Fibroblast of skin of scalp (primary cell): ENCODE measurements at places on chromosomes 4 and X.
A peak's percentile ranks its signal among the peaks of the same experiment; 100 is the strongest.

DNA sequence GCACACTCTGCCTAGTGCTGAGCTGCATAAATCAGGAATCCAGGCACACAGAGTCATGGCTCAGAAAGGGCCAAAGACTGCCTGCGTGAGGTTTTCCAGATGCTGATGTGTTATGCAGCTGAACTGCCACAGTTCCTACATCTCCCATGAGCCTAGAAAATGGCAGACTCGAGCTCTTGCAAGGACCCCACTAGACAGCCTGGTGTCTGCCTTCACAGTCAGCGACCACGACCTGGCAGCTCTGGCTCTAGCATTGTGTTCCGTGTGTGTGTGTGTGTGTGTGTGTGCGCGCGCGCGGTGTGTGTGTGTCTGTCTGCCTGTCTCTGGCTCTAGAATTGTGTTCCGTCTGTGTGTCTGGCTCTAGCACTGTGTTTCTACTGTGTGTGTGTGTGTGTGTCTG lies 203.6 kb upstream of the AGTR2 start:
- no peak for DNase-seq

DNA sequence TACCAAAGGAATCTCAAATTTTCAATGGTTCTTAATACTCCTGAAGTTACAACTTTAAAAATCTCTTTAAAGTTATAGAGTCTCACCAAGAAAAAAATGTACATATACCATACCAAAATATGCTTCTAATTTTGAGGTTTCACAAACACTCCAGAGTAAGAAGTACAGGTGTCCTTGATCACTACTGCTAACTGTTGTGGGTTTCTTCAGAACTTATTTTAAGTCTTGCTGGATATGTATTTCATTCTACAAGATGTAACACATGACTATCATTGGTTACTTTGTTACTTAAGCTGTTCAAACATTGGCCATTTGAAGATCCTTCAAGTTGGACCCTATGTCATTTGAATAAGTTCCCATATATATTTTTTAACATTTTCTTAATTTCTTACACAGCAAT lies 808.0 kb downstream of the PCDH19 start:
- no peak for DNase-seq

GRCh38 chr4:155590796-155591585 lies 75.7 kb upstream of the GUCY1A1 start:
- no peak for DNase-seq

GRCh38 chrX:153924149-153924861 lies 1.8 kb downstream of the ARHGAP4 start:
- DNase-seq: peak; percentile 49

GRCh38 chrX:145609951-145610511 lies 207.6 kb upstream of the SLITRK2 start:
- no peak for DNase-seq

- peak; percentile 76 for DNase-seq
Observed at GRCh38 chr4:23135792-23136645, 443.3 kb downstream of the GBA3 start.
